ENCODE measurements at places on chromosomes 12 and 14.

DNA sequence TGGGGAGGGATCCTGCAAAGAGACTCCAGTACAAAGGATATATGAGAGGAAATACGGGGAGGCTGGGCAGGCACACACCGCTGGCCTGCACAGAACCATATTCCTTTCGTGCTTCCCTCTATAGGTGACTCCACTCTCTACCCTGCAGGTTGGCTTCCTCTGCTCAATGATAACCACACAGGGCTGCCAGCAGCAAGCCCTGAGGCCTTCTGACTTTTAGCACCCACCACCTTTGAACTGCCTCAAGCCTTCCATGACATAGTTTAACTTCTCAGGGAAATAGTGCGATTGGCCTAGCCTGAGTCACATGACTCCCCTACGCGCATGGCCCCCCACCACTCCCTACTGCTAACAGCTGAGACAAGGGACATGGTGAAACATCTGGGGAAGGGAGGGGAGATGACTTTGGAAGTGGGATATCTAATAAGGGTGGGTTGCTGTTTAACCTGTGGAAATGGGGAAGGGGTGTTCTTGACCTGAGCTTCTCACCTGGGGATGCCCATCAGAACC lies 3.0 kb upstream of the FOXN3 start:
- no peak for DNase-seq

GRCh38 chr14:24329736-24330135 lies 5.1 kb downstream of the ADCY4 start:
- peak; percentile 52 for DNase-seq

DNA sequence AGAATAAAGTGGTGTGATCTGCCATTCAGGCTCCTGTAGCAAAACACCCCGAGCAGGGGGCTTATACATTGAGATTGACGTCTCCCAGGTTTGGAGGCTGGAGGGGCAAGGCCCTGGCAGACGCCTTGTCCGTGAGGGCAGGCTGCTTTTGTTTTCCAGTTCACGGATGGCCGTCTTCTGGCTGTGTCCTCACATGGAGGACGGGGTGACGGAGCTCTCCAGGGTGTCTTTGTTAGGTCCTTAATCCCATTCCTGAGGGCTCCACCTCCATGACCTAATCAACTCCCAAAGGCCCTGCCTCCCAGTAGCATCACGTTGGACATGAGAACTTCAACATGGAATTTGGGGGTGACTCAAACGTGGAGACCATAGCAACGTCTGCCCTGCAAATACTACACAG lies 147.7 kb downstream of the KIF26A start:
- no peak for DNase-seq

- no peak for DNase-seq
Observed at GRCh38 chr14:68922886-68923285, 56.2 kb downstream of the ACTN1 start.

GRCh38 chr12:88860851-88861250 lies 280.6 kb upstream of the KITLG start:
- no peak for DNase-seq

DNA sequence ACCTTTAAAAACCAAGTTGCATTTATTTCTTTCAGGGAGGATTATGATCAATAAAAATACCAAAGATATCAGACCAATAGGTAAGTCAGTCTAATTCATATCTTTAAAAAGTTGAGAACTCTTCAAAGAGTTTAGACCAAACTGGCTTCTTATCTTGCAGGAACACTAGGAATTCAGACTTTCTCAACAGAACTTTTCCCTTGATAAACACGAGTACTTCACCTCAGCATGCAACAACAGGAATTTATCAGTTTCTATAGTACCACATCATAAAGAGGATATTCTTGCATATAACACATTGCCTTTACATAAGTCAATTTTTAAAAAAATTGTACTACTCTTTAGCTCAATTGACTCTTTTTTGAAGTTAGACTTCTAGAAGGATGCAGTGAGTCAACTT lies 68.2 kb downstream of the DNAI7 start:
- no peak for DNase-seq

Data from activated CD4-positive, alpha-beta T cell treated with anti-CD3 and anti-CD28 coated beads, Interleukin-2, amount 10 ng/mL, durations not matched to agents 7 days and 5 days (primary cell).